ENCODE measurements at places on chromosomes 2 and 18.
A peak's percentile ranks its signal among the peaks of the same experiment; 100 is the strongest.

DNA sequence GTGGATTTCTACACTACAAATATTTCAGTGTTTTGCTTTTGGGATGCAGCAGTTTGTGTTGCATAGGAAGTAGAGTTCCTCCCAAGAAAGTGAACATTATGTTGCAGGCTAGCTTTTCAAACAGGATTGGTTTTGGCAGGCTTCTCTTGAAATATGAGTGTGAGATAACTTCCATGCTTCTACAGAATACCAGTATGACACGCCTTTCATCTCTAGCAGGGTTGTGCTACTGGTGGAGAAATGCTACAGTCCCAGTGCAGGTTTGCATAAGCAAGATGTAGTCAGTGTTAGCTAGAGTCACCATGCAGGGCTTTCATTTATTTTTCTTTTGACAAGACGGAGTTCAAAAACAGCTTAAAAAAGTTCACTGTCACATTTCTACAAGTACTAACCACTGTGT lies 17.1 kb upstream of the CAVIN2 start:
- no peak for DNase-seq

- no peak for DNase-seq
Observed at GRCh38 chr2:9473308-9473984, 905 bp upstream of the IAH1 start.

- no peak for DNase-seq
Observed at GRCh38 chr2:42513252-42513918, 19.6 kb upstream of the KCNG3 start.

DNA sequence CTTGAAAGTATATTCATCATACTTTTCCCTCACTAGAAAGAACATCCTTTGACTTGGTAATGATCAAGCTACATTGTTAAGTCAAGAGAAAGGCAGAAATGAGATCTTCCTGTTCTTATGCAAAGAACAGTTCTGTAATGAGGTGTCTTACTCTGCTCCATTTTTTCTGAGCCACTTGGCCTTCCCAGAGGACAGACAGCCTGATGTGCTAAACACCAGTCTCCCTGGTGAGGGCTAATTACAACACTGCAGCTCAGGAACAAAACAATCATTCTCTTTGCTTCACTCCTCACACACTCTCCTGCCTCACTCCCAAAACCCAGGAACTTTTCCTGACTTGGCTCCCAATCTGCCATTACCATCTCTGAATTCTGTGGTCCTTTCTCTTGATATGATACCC lies 25.6 kb downstream of the TACR1 start:
- DNase-seq = peak; percentile 47

DNA sequence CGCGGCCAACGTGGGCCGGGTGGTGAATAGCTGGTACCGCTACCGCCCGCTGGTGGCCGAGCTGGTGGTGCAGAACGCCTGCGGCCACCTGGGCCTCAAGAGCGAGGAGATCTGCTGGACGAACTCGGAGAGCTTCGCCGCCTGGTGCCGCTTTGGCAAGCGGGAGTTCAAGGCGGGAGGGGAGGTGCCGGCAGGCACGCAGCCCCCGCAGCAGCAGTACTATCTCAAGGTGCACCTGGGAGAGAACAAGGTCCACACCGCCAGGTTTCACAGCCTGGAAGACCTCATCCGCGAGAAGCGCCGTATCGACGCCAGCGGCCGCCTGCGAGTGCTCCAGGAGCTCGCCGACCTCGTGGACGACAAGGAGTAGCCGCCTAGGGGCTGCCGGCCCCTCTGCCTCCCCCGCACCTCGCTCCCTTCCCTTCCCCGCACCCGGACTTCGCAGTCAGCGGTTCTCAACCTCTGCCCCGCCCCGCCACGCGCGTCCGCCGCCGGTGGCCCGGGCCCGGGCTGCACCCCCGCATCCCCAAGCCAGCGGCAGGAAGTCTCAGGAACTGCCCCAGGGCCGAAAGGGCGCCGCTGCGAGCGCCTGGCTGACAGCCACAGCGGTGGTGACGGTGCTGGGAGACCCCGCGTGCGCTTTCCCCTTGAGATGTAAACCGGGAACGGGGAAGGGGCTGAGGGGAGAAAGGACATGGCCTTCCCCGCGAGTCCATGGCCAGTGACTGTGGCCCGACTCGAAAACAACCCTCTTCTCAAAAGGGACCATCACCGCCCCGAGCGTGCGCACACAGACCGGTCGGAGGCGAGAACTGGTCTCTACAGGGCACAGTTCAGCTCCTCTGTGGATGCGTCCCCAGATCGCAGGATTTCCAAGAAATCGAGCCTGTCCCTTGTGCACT lies 2.2 kb downstream of the LRATD1 start:
- DNase-seq = peak; percentile 67

DNA sequence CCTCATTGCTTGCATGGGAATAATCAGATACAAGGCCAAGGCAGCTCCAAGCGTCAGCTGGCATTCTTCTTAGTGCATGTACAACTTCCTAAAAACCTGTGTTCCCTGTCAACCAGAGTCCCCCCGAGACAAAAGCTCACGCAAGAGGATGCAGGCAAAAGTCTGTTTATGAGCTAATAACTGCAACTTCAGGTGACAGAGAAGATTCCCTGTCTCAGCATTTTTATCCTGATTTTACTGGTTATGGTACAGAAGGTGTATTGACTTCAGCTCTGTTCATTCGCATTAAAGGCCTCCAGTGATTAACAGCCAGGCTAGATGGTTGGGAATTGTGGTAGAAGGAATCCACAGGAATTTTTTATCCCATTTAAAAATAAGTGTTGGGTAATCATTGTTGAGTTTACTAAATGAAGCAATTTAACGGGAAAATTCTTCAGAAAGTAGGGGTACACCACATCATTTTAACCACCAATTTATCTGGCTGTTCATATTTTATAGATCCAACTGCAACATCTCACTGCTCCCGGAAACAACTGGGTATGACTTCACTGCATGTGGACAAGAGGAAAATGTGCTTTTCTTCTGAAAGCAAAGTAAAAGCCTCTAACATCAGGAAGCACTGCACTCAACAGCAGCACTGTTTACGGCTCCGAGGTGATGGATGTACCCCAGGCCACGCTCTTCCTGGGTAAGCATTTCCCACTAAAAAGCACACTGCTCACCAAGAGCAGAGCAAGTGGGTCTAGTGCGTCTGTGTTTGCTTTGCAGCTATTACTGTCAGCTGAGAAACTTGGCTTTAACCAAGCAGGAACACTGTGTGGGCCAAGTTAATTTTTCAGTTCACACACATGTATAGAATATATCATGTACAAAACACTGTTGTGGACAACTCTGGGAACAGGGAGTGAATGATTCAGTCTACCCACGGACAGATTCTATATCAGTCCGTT lies 31.9 kb downstream of the CCBE1 start:
- DNase-seq = no peak

DNA sequence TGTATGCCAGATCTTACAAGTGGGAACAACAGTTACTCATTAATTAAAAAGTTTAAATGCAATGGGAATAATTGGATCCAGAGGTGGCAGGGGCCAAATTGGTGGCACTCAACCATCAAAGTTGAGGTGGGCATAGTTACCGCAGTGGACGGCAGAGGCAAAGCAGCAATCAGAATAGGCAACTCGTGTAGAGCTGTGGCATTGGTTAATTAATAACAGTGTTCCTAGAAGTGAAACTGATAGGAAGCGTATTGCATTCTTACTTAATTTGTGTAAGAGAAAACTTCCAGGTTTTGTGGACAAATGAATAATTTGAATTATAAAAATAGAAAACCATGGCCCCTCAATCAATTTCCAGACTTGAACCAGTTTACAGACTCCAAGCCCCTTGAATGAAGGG lies 1068.2 kb upstream of the ACVR2A start:
- no peak for DNase-seq

- DNase-seq = no peak
Observed at GRCh38 chr2:219175928-219176817, 552 bp downstream of the CNPPD1 start.

- no peak for DNase-seq
Observed at GRCh38 chr18:75068682-75069435, 140.1 kb downstream of the PTGR3 start.

DNA sequence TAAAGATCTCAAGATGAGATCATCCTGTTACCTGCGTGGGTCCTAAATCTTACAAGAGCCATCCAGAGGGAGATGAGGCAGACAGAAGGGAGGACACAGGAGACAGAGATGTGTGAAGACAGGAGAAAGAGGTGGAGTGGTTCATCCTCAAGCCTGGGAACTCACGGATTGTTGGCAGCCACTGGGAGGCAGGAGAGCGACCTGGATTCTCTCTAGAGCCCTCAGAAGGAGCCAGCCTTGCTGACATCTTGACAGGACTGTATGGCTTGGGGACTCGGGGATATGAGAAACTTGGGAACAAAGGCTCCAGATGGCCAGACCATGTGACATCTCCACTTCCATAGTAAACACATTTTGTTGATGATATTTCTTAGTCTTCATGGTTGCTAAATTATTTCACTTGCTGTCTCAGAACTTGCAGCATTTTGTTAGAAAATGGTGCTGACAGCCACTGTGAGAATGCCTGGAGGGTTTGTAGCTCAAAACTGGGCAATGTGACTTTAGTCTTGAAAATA lies 57.8 kb upstream of the MC2R start:
- peak; percentile 70 for DNase-seq

- peak; percentile 69 for DNase-seq
Observed at GRCh38 chr2:227860221-227860641, 11.2 kb upstream of the DAW1 start.

DNA sequence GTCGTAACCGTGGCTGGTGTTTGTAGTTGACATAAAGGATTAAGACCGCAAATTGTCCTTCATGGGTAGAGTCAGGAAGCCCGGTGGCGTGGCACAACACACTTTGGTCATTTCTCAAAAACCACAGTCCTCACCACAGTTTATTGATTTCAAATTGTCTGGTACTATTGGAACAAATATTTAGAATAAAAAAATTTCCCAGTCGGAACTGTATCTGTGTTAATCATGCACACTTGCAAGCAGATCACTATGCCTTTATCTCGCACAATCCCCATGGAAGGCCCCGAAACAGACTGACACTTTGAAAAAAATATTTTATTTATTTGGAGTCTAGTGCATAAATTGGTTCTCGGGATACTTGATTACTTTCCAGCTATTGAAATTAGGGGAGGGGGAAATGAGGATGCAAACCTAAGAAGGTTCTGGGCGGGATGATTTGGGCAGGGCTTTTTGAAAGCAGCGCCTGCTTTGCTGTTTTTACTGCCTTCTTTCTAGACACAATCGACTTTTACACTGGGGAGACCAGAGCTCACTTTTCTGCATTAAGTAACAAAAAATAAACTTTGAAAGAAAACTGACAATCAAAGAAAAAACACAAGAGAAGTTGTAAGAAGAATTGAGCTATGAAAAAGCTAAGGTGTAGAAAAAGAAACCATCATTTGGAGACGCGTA lies 15.4 kb upstream of the HOXD1 start:
- peak; percentile 69 for DNase-seq

- no peak for DNase-seq
Observed at GRCh38 chr2:101534149-101534611, 59.3 kb upstream of the RFX8 start.

DNA sequence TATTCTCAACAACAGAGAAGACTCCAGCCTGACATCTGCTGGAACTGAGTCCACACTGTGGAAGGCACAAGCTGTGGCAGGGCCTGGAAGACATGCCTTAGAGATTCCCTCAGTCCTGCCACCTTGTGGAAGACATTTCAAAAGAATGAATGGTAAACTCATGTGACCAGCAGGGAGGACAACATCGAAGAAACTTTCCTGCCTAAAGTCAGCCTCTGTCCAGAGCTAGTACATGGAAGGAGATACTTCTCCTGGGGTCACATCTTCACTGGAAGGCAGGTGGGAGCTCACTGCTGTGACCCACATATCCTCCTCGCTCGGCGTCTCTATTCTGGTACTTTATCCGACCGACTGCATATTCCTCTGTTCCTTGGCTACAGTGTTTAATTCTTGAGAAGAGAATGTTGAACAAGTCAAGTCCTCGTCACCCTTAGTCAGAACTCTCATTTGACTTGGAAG lies 59.5 kb downstream of the PUM2 start:
- DNase-seq = no peak

All from spinal cord (tissue), 10 donors.